ENCODE measurements at places on chromosomes 6 and 20. TPM values are rescaled to one million over a fixed set of nuclear protein-coding genes. Genes with fewer than 3 reads are reported as not detected.

The MAS1 gene
- total RNA-seq, result not detected

GRCh38 chr6:112764377-112764776 is 417.2 kb downstream of the RFPL4B start:
- DNase-seq, result no peak

DNA sequence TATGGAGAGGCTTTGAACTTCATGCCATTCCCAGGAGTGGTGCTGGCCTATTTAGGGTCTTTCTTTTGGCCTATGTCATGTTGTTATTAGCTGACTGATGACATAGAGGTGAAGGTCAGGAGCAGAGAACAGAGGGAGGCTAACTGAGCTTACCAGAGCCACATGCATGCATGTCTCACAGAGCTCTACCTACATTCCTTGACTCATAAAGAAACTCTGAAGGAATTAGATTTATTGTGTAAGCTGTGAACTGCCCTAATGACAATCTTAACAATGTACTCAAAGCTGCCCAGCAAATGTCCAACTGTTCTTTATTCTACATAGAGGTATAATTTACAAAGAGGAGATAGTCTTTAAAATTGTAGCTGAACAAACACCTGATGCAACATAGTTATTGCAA is 192.7 kb upstream of the CNR1 start:
- no peak for DNase-seq

- DNase-seq, result peak; percentile 92
These were observed 19.0 kb upstream of the BLOC1S5 start for GRCh38 chr6:8082954-8083858.

DNA sequence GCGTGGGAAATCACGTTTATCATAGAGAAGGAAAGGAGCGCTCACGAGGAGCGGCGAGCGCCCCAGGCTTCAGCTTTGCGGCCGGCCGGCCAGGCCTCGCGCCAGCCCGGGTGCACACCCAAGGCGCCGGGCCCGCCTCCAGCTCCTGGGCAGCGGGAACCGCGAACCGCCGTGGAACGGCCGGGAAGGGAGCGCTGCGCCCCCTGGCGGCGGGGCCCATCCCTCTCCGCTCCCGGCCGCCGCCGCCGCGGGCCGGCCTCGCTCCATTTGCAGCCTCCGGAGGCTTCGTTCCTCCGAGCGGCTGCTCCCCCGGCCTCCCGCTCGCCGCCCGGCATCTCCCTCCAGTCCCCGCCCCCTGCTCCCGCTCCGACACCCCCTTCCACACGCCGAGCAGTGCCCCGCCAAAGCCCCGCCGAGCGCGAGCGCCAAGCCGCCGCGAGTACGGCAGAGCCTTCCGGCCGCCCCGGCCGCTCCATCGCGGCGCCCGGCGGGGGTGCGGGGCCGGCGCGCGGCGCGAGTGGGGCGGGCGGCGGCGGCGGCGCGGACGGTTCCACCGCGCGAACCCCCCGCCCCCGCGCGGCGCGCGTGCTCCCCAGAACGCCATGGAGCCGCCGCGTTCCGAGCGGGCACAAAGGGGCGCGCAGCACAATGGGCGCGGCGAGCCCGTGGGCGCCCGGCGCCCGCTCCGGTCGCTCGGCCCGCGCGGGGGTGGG is 946 bp downstream of the BEND3 start:
- peak; percentile 87 for DNase-seq

Measured in PC-9 (cell line).